ENCODE measurements at places on chromosomes 2 and 18.

DNA sequence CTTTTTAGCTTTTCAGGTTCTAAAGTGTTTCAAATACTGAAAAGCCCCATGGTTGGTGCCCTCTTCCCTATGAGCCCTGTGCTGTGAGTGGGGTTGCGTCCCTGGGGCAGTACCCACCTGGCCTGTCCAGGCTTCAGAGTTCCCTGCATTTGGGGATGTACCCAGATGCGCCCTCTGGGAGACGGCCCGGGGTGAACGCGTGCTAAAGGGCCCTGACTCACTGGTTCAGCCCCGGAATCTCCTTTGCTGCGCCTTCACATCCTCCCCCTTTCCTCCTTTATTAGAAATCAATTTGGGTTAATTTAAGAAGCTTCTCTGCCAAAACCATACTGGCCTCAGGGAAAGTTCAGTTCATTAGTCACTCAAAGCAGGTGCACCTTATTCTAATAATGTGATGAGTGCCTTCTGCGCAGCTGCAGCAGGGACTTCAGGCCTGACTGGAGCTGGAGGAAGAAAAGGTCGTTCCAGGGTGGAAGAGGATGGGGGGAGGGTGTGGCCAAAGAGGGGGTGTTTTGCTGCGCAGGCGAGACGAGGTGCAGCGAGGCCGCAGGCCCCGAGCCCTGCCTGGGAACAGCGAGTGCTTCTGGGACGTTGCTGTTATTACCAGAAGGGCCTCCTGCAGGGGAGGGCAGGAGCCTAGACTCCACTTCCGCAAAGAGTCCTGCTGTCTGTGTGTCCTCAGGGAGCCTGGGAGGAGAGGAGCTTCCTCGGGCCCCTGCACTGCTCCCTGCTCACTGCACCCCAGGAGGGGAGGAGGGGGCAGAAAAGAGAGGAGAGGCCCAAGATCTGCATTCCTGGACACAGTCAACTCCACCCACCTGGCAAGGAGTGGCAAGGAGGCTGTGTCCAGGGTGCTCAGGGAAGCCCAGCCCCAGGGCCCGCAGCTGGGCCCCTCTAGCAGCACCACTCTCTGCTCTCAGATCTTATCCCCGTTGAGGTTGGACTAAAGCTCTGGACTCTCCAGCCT, 223.2 kb upstream of the PXDN start:
- no peak for DNase-seq

DNA sequence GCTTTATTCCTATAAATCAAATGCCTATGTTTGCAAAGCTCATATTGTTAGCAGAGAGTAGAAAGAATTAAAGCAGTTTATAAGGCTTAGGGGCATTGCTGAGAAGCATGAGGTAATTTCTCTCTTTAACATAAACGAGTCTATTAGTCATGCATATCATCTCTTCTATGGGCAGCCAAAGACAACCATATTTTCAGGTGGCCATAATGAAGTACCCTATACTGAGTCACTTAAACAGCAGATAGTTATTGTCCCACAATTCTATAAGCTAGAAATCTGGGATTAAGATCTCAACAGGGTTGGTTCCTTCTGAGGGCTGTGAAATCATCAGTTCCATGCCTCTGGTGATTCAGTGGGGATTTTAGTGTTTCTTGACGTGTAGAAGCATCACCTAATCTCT, 277.5 kb downstream of the NR4A2 start:
- DNase-seq = no peak

- DNase-seq = no peak
Observed at GRCh38 chr18:61432590-61432989, 99.4 kb downstream of the CDH20 start.

GRCh38 chr2:15616429-15616828, 24.8 kb downstream of the DDX1 start:
- no peak for DNase-seq

- DNase-seq = no peak
Observed at GRCh38 chr2:235990344-235990743, 177.8 kb downstream of the GBX2 start.

DNA sequence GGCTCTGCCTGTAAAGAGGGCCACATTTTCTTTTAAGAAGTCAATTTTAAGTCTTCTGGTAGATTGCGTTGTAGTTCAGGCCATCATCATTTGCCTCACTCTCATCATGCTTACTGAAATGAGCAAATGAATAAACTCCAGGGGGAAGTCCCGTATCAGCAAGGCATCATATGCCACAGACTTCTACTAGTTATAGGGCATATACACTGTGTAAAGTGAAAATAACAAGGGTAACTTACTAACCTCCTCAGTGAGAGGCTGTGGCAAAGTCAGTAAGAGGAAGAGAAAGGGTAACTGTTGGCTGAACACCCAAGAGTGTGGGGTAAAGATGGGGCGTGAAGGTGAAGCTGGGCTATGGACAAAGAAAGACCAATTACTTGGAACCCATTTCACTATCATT, 456.2 kb downstream of the SPAG16 start:
- DNase-seq = no peak

DNA sequence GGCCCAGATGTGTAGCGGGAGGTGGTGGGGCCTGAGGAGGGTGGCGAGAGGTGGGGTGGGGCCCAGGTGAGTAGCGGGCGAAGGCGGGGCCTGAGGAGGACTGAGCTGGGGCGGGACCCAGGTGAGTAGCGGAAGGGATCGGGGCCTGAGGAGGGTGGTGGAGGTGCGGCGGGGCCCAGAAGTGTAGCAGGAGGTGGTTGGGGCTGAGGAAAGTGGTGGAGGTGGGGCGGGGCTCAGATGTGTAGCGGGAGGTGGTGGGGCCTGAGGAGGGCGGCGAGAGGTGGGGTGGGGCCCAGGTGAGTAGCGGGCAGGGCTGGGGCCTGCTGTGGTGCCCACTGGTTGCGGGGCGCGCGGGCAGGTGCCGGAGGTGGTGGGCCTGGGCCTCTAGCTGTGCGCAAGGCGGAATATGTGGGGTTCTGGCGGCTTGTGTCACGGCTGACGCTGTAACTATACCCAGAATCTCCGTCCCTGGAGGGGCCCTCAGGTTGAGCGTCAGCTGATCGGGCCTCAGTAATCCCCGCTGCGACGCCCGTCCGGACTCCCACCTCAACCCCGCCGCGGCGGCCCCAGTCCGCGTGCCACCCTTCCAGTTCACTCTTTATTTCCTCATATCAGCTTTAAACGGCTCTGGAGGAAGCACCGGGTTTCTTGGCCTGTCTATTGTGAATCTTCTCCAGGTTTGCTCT, 866 bp upstream of the SF3B6 start:
- DNase-seq = no peak

All from activated naive CD4-positive, alpha-beta T cell treated with anti-CD3 and anti-CD28 coated beads, Interleukin-2, amount 50 U/mL, for 16 hours (primary cell).